ENCODE measurements at places on chromosomes 5 and 9.

- DNase-seq, result no peak
These were observed 161.6 kb downstream of the ZDHHC21 start for GRCh38 chr9:14531341-14532269.

DNA sequence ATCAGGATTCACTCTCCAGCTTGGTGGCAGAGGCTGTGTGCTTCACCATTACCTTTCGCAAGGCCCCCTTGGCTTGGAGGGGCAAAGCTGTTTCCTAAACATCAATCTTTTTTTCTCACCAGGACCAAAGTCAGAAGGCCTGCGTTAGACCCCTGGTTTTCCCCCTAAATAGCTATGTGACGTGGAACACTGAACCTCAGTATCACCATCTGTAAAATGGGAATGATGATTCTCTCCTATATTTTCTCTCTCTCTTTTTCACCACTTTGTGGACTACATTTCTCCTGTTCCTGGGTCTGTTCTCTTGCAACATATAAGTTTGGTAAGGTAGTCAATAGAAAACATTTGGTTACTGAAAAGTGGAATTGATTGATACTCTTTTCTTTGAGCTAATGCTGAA, 50.5 kb downstream of the DAPK1 start:
- DNase-seq, result no peak

DNA sequence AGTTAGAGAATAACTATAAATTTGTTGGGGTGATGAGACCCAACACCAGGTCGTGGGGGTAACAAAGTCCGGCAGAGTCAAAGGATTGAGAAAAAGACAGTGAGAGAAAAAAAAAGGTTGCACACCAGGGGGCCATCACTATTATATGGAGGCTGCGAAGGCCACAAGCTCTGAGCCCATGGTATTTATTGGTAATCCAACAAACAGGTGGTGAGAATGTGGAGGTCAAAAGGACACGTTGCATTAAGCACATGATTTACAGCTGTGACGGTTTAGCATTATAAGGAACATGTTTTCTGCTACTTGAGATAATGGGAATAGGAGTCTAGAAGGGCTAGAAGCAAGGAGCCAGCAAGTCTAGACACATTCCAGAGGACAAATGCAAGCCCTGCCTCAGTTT, 2202.2 kb upstream of the C9orf72 start:
- DNase-seq, result no peak

DNA sequence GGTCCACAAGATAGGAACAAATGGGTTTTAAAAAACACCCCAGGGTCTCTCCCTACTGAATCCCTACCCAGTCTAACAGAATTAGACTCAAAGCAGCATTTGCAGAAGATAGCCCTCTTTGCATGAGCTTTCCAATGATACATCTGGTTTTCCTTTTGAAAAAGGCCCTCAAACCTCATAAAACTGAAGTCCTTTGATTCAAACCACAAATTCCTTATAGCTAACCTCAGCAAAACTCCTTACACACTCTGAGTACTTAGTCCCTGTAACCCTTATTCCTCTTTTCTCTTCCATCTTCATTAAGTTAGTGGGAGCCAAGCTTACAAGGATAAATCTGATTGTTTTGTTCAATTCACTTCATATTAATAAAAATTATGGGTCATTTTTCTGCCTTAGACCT, 90.5 kb upstream of the TNC start:
- DNase-seq, result no peak

DNA sequence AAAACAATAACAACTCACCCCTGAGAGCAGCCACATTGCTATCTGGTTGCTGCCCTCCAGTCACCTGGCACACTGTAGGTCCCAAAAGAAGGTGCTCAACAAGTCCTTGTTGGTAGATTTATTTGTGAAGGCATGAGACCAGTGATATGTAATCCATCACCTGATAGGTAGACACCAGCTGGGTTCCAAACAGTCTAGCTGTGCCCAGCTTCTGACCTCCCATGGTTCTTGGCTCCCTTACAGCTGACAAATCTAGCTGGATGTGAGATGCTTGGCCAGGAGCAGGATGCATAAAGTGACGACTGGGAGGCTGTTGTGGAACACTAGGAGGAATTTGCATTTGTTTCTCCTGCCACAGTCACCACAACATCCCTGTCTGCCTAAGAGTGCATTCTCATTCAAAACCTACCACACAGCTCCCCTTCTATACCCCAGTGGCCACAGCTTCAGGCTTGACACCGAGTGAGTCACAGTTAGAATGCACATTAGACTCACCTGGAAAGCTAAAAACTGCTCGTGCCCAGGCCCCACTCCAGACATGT, 7.8 kb upstream of the VLDLR start:
- DNase-seq, result no peak

DNA sequence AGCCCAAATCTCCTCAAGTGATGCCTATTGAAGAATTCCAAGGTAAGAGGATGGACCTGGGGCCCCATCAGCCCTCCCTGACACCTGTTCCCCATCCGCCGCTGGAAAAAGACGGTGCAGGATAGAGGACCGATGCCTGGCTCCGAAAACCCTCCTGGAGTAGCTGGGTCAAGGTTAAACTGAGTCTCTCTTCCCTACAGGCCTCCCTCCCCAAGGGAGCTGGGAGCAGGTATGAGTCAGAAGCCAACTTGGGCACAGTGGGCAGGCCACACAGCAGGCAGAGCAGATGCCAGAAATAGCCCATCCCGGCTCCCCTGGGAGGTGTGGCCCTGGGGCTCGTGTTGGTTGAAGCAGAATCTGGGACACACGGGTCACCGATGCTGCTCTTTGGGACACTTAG, 75.6 kb downstream of the NTNG2 start:
- no peak for DNase-seq

DNA sequence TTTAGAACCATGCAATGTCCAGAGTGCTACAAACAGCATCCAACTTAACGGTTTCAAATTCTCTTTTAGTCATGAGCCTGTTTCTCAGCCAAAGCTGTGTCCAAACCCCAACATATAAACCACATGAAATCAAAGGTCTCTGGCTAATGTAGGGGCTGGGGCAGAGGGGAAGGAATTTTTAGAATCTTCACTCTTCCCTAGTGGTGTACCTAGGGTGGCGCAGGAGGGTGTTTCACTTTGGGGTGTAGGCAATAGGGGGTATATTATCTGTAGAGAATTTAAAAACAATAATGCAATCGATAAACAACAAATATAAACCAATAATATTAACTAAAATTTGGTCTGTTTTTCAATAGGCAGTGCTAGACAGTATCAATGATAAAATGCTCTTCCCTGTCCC, 132.1 kb upstream of the BRINP1 start:
- no peak for DNase-seq

- DNase-seq, result no peak
These were observed 1.3 kb downstream of the IRX2 start for GRCh38 chr5:2750026-2750757.

DNA sequence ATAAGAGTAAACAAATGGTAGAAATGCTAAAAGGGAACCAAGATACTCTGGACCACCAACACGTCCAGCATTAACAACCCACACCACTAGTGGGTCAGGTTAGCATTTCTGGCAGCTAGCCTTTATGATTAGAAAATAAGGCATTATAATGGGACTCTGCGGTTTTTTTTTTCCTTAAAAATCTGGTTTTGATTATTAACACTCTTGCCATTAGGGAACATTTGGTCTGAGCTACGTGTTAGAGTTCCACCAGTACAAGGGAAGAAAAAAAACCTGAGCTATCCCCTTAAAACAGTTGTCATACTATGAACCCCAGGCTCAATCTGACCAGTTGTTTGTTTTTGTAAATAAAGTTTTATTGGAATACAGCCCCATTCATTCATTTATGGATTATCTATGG, 110.4 kb downstream of the NTRK2 start:
- no peak for DNase-seq

DNA sequence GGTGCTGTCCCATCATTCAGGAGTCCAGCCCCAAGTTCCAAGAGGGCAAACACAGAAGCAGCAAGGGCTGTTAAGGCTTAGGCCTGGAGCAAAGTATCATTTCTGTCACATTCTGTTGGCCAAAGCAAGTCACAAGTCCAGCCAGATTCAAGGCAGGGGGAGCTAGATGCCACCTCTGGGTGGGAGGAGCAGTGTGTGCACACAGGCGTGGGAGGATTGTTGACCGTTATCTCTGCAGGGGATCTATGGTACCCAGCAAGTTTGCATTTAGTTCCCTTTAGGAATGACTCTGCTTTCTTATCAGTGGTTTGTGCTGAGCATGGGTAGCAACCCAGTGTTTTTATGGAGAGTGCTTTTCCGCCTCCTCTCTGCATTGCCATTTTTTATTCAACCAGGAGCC, 278.9 kb downstream of the NR3C1 start:
- peak; percentile 74 for DNase-seq

GRCh38 chr5:16975950-16976624, 40.0 kb upstream of the MYO10 start:
- DNase-seq, result no peak

DNA sequence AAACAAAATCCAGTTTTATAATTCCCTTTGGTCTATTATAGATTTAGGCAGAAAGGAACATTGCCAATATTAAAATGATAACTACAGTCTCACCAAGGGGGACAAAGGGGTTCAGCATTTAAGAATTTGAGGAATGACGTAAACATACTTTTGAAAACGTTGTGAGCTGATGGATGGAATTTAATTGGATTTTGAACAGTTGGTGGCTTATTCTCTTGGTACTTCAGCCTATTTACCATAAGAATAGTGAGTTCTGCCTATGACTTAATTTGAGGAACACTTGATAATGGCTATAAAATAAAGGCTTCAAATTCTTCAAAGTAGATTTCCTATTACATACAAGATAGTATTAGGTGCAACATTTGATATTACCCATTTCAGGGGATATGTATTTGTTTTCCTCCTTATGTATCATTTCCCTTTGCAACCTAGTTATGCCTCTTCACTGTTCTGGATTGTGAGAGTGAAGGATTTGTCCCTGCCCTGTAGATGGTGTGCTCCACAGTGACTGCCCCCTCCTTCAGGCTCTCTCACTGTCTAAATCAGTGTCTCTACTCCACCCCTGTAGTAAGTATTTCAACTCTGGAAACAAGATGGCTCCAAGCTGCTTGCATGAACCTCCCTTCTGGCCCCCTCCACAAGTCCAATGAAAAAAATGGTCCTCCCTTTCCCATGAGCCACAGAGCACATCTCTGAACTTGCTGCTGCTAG, 225.6 kb downstream of the ARHGEF28 start:
- DNase-seq, result no peak

DNA sequence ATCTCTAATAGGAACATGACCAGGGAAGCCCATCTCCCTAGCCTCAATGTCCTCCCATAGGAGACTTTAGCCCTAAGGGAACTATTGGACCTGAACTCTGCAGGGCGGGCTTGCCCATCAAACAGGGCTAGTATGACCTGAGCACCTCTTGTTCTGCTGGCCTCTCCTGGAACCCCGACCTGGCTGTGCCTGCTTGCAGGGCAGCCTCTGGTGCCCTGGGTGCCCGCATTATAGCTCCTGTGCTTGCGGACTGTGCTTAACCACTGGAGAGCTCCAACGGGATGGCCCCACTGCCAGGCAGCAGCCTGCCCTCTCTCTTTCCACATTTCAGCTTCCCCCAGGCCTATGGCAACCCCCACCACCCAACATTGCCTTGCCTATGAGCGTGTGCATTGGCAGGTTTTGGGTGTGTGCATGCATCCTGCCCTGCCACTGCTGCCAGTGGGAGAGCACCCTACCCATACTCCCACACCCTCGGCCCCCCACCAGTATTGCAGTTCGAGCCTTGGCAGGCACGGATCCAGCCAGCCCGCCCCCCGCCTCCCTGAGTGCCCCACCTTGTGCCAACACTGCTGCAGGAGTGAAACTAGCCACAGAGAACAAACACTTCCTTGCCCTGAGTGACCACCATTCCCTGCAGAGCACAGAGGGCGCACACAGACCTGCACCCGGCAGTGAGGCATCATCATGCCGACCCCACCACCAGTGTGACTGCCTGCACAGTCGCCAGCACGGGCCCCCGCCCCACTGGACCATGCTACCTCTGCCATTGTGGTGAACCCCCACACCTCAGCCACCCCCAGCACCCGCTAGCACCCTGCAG, 1123.8 kb upstream of the CDH6 start:
- no peak for DNase-seq

- DNase-seq, result no peak
These were observed 29.8 kb upstream of the ENHO start for GRCh38 chr9:34552606-34552981.

DNA sequence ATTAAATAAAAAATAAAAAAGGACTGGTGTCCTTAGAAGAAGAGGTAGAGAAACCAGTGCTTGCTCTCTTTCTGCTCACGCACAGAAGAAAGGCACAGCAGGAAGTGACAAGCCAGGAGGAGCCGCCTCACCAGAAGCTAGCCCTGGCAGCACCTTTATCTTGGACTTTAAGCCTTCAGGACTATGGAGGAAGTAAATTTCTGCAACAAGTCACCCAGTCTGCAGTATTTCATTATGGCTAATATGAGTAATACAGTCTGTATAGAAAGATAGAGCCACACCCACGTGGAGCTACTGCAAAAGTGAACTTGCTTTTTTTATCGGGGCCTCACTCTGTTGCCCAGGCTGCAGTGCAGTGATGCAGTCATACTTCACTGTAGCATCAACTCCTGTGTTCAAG, 68.4 kb downstream of the PDZD2 start:
- DNase-seq, result no peak

GRCh38 chr9:77771171-77771570, 123.0 kb upstream of the GNA14 start:
- no peak for DNase-seq

DNA sequence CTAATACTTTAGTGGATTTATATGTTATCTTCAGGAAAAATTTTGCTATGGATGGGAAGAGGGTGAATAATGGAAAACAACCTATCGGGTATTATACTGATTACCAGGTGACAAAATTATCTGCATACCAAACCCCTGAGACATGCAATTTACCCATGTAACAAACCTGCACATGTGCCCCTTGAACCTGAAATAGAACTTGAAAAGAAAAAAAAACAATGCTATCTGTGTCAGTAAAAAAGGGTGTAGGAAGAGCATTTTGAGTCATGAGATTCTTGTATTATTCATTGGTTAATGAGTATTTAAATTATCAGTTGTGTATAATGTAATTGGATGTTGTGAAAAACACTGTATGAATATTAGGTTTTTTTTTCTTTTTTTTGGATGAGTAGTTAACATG, 75.4 kb downstream of the PRR16 start:
- DNase-seq, result no peak

GRCh38 chr5:16588434-16589214, 28.2 kb downstream of the RETREG1 start:
- no peak for DNase-seq

- no peak for DNase-seq
These were observed 318.4 kb downstream of the ARL15 start for GRCh38 chr5:53991942-53992341.

- no peak for DNase-seq
These were observed 6.7 kb downstream of the CDK9 start for GRCh38 chr9:127792417-127793031.

- DNase-seq, result no peak
These were observed 131.0 kb upstream of the DAB2 start for GRCh38 chr5:39555788-39556187.

GRCh38 chr5:36393656-36394428, 92.1 kb upstream of the RANBP3L start:
- no peak for DNase-seq

- DNase-seq, result no peak
These were observed 41.8 kb downstream of the CCL28 start for GRCh38 chr5:43370352-43370751.
